Fibroblast of skin of left biceps (primary cell): ENCODE measurements at places on chromosomes 16 and 17.

DNA sequence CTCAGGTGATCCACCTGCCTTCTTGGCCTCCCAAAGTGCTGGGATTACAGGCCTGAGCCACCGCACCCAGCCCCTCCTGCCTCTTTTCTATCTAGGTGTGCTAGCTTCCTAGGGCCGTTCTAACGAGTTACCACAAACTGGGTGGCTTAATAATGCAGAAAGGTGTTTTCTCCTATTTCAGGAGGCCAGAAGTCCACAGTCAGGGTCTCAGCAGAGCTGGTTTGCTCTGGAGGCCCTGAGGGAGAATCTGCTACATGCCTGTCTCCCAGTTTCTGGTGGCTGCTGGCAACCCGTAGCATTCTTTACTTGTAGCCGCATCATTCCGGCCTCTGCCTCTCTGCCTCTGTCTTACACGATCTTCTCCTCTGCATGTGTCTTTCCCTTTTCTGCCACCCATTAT is 89.2 kb downstream of the NTN1 start:
- no peak for DNase-seq

DNA sequence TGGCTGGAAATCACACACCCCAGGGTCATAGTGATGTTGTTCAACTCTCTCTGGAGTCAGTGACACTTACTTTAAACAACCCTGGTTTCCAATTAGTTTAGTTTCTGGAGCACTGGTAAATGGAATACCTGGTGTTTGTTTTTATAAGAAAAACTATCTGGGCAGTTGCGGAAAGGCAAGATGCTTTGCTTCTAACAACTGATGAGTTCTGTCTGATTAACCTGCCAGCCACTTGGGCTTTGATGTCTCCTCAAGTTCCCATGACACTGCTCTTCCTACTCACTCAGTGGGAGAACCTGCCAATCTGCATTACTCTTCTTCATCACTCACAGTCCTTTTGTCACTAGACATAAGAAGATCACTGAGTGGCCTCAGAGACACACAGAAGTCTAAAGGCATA is 78.7 kb upstream of the MTMR4 start:
- DNase-seq = no peak

GRCh38 chr16:73043828-73044467 is 4.0 kb downstream of the ZFHX3 start:
- DNase-seq = no peak

DNA sequence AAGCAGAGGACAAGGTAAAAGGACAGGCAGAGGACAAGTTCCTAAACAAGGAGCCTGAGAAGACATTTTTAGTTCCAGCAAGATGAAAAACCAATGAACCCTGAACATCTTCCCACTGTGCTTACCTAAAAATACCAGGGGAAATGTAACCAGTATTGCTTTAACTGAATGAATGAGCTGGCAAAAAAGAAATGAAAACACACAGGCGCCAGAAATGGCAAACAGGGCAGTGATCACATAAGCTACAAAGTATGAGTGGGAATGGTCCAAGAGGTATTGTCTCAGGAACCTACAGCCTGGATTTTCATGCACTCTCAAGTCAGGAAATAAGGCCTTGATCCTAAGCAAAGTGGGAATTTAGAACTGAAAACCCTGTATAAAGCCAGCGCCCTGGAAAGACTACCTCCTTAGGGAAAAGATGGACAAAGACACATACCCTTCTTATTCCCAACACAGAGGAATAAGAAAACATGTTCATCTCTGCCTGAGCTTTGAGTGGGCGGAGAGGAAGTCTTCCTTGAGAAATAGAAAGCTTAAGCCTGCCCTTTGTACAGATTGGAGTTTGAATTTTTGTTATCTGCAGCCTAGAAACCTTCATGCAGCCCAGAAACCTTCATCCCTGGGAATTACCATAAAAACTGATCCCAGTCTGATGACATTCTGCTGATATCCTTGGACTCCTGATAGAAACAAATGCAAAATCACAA is 2.1 kb downstream of the CMTM2 start:
- no peak for DNase-seq
